NCI-H69 (cell line): ENCODE measurements at places on chromosomes 2 and 18.

DNA sequence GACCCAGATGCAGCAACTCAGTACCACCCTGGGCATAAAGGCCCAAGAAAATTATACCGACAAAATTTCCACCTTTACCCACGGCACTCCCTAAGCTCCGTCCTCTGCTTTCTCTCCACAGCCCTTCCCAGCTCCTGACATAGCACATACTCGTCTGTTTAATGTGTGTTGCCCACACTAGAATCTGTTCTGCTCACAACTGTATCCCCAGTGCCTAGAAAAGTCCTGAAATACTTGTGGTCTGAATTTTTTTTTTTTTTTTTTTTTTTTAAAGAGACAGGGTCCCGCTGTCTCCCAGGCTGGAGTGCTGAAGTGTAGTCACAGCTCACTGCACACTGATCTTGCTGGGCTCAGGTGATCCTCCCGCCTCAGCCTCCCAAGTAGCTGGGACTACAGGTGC is 62.3 kb downstream of the ADCY3 start:
- DNase-seq, result no peak

- no peak for DNase-seq
Observed at GRCh38 chr2:64325852-64326577, 127.9 kb upstream of the LGALSL start.

DNA sequence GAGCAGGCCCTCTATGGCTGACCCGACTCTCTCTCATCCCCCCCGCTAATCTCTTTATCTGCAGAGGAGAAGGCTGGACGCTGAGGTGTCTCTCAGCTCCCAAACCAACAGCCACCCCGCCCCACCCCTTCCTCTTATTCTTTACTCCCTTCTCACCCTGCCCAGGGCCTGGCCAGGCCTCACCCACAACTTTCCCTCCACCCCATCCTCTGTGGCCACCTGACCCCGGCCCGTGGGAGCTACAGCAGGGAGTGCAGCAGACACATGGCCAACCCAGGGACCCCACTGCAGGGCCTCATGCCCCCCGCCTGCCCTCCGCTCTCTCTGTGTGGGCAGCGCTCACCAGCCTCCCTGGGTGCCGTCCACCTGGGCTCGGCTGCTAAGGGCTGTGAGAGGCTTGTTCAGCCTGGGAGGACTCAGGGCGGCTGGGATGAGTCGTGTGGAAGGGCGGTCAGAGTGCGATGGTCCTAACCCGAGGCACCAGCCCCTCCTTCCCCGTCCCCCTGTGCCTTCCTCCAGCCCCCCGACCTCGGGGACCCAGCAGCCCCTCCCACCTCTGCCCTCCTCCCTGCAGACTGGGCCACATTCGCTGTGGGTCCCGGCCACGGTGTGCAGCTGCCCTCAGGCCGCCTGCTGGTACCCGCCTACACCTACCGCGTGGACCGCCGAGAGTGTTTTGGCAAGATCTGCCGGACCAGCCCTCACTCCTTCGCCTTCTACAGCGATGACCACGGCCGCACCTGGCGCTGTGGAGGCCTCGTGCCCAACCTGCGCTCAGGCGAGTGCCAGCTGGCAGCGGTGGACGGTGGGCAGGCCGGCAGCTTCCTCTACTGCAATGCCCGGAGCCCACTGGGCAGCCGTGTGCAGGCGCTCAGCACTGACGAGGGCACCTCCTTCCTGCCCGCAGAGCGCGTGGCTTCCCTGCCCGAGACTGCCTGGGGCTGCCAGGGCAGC is 6.8 kb downstream of the NEU4 start:
- no peak for DNase-seq

- DNase-seq, result no peak
Observed at GRCh38 chr2:109457794-109458193, 156.0 kb downstream of the SEPTIN10 start.

GRCh38 chr18:12359515-12359927 is 17.5 kb downstream of the AFG3L2 start:
- DNase-seq, result no peak
